Occipital lobe (tissue), 3 donors: ENCODE measurements at places on chromosomes 5 and 9.
A peak's percentile ranks its signal among the peaks of the same experiment; 100 is the strongest.

DNA sequence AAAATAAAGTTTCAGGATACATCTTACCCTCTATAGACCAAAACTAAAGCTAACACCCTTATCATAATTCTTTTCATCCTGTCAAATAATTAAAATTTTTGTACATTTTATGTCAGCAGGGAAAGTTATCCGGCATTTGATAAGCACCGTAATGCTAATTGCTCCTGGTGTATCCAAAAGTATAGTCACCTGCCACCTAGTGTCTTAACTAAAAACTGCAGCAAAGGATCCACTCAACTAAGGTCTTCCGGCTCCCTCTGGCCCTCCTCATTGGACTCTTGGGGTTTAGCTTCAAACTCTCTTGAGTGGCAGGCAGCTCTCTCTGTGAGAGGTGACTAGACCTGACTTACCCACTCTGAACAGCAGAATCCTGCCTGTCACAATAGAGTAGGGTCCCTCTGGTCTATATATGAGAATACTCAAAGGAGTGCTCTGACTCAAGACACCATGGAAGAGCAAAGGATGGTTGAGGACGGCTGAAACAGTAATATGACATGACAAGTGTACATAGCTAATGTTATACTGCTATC is 60.4 kb upstream of the CAST start:
- no peak for DNase-seq

DNA sequence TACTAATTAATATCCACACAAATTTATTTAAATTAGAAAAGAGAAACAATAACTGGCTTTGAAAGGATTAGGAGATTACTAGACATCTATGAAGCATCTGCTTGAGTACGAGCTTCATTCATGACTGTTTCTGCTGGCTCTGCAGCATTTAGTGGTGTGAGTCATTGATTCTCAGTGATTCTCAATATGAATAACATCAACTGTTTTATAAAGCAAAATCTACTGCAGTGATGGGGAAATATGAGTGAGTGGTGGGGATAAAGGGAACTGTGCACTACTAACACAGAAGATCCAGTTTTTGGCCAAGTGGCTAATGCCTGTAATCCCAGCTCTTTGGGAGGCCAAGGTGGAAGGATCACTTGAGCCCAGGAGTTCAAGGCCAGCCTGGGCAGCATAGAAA is 8.4 kb downstream of the FNBP1 start:
- DNase-seq, result no peak

DNA sequence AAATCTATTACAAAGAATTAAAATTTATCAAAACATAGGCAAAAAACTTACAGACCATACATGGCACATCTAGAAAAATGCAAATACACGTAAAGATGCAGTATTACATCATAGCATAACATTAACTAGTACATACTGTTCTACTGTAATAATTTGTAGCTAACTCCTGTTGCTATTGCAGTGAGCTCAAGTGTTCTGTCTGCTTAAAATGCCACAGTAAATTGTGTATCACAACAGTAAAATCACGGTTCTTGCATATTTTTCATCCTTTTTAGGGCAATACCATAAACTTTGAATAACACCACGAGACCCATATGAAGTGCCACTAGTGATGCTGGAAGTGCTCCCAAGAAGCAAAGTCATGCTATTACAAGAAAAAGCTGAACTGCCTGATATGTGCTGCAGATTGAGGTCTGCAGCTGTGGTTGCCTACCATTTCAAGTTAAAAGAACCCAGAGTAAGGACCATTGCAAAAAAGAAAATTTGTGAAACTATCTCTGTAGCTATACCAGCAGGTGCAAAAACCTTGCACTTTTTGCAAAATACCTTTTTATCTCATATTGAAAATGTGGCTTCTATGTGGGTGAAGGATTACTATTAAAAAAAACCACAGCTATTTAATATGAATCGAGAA is 14.2 kb downstream of the HOMER1 start:
- no peak for DNase-seq

GRCh38 chr5:54944364-54944763 is 41.0 kb downstream of the ESM1 start:
- DNase-seq, result no peak

GRCh38 chr5:132729896-132730295 is 7.5 kb downstream of the KIF3A start:
- DNase-seq, result no peak

DNA sequence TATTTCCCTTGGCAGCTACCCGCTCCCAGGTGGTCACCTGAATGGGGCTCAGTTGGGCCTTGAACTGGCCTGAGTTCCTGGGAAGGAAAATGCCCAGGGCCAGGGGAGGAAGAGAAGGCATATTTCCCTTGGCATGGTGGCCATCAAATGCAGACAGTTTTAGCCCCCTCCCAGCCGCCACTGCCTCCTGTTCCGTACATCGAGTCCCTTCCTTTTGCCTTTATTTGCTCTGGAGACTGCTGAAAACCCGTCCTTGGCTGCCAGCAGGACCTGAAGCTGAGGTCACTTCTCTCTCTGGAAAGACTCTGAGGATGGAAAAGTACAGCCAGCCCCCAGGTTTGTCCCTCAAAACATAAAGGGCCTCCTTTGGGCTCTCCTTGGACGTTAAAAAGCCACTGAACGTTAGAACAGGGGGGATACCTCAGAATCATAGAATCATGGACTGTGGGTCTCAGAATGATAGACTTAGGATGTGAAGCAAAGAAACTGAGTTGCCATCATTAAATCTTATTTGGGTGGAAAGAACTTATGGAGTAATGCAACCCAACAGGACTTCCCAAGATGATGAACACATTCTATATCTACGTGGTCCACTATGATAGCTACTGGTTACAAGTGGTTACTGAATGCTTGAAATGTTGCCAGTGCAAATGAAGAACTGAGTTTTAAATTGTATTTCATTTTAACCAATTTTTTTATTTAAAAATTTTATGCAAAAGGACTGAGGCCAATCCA is 7.1 kb downstream of the SPARC start:
- DNase-seq, result no peak

- no peak for DNase-seq
Measured at GRCh38 chr9:84374013-84374412, 33.5 kb upstream of the SLC28A3 start.

GRCh38 chr5:31218978-31219377 is 25.5 kb downstream of the CDH6 start:
- no peak for DNase-seq

- DNase-seq, result peak; percentile 37
Measured at GRCh38 chr5:143229896-143230675, 173.4 kb downstream of the NR3C1 start.

GRCh38 chr5:148856009-148856367 is 29.6 kb downstream of the ADRB2 start:
- DNase-seq, result no peak

- DNase-seq, result no peak
Measured at GRCh38 chr5:144368556-144368955, 197.9 kb downstream of the KCTD16 start.

DNA sequence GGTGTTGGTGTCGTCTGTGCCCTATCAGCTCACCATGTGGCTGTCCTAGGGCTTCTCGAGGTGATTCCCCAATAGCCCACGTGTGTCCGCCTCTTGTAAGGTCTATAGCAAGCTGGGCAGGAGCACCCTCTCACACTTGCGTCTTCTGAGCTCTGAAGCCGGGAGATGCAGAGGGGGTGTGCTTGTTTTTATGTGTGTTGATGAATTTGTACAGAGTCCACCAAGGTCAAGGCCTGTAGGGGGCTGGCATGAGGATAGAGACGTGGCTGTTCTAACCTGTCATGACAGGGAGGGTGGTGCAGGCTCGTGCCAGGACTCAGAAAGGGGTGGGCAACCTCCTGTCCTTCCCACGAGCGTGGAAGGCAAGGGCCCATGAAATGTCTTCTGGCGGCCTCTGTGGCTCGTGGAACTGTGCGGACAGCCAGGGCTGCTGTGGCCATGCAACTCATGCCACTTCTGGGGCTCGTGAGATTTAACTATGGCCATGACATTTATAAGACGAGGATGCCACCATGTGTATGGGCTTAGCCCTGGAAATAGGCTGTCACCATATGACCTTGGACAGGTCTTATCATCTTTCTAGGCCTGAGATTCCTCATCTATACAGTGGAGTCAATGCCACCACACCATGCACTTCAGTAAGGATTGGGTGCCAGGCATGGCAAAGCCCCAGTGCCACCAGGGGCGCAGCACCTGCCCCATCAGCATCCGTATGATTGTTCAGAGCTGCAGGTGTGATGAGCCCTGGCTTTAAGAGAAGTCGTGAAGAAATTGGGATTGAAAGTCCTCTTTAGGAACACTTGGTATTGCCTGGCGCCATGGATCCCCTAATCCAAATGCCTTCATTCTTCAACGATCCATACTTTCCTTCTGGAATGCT is 2.3 kb upstream of the OLFM1 start:
- DNase-seq, result no peak

GRCh38 chr9:76984486-76984885 is 35.0 kb upstream of the FOXB2 start:
- DNase-seq, result no peak

DNA sequence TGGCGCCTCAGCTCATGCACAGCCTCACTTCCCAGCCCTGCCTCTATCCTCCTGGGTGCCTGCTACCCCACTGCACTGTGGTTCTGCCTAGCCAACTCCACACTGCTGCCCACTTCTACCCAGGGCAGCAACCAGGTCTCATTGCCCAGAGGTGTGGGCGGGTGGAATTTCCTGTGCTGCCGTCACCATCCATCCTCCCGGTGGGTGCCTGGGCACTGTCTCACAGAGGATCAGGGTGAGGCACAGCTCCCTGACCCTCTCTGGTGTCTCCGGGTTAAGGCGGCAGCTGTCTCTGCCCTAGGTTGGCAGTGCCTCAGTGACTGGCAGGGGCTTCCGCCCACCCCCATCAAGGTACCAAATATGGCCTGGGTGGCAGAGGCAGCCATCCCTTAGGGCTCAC is 4.3 kb upstream of the MTMR12 start:
- DNase-seq, result no peak

GRCh38 chr5:57529864-57530263 is 47.3 kb upstream of the ACTBL2 start:
- no peak for DNase-seq

DNA sequence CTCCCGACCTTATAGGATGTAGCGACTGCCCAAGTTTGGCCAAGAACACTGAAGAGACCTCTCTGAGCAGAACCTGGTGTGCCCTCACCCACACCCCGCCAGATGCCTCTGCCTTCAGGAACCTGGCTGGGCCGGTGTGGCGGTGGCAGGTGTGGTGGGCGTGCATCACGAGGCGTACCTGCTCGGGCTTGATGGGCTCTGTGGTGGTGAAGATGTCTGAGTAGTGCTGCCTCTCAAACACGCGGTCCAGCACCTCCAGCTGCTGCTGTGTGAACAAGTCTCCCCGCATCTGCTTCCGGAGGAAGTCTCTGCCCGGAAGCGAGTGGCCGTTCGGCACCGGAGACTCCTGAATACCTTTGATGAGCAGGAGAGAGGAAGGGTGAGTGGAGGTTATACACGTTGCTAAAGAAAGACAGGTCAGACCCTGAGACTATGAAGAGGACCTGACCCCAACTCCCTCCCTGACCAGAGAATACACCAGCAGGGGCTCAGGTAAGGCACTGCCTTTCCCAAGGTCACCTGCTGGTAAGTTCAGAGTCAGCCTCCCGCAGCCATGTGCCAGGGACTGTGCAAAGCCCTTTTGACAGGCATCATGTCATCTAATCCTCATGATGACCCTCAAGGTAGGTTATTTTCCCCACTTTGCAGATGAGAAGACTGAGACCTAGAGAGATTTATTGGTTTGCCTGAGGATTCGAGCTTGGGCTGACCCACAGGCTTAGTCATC is 67.5 kb downstream of the PAX5 start:
- DNase-seq, result no peak

GRCh38 chr9:127485995-127486394 is 34.7 kb downstream of the LRSAM1 start:
- no peak for DNase-seq

DNA sequence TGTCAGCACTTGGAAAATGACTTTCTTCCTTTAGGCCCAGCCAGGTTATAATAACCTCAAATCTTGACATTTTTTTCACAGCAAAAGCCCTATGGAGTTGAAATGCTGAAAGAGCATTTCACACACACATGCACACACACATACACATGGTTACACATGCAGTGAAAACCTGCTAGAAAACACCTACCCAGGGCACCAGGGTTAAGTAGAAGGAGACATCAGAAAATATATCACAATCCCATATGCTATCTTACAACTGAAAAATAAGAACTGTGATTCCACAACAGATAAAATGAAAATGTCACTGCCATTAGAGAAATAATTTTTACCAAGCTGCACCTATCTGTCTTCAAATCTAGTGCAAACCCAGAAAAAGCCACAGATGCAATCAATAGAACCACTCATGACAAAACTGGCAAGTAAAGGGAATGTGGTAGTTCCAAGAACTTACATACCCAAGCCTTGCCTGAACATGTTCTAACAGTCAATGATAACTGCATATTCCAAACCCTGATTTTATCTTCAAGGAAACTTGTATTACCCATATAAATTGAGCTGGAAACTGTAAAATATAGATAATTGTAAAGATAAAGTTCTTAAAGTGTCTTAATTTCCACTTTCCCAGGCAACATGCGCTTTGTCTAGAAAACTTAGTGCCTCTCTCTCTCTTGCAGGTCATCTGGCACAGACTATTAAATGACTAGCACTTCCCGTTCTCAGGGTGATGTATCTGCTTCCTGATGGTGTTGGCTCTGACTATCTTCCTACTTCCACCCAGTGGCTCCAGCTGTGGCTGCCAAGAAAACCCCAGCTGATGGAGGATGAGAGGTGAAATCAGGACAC is 250.2 kb upstream of the PTGER4 start:
- DNase-seq, result no peak

DNA sequence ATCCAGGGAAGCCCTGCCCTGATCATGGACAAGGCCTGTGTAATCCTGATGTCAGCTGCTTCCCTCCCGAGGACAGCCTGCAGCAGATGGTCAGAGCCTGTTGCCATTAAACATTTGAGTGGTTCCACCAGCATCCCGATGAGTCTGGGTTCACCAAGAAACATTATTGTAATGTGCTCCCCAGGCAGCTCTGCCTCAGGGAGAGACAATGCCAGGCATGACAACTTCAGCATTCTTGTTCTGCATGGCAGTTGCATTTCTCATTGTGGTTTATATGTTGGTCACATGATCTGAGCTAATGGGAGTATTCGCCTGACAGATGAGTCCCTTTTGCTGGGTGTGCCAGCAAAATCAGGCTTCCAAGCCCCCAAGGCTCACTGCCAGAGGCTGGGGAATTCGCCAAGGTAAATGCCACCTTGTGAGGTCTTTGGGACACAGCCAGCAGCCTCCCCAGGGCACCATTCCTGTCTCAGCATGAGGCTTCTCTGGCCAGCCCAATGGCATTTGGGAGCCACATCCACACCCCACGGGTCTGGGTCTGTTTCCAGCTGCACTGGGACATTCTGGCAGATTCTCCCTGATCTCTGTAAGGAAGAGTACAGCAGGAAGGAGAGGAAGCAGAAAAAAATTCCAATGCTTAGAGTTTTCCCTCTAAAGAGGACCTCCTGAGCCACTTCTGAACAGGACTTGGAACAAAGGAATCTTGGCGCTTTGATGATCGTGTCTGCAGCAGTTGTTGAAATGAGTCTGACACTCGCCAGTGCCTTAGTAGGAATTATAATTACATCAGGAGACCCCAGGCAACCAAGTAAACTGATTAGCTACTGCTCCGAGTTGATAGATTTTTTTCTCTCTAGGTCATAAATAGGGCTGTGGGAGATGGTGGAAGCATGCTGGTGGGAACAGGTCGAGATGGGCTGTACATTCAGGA is 18.7 kb downstream of the KCNIP1 start:
- no peak for DNase-seq
